ENCODE measurements at places on chromosomes 6 and 20.

DNA sequence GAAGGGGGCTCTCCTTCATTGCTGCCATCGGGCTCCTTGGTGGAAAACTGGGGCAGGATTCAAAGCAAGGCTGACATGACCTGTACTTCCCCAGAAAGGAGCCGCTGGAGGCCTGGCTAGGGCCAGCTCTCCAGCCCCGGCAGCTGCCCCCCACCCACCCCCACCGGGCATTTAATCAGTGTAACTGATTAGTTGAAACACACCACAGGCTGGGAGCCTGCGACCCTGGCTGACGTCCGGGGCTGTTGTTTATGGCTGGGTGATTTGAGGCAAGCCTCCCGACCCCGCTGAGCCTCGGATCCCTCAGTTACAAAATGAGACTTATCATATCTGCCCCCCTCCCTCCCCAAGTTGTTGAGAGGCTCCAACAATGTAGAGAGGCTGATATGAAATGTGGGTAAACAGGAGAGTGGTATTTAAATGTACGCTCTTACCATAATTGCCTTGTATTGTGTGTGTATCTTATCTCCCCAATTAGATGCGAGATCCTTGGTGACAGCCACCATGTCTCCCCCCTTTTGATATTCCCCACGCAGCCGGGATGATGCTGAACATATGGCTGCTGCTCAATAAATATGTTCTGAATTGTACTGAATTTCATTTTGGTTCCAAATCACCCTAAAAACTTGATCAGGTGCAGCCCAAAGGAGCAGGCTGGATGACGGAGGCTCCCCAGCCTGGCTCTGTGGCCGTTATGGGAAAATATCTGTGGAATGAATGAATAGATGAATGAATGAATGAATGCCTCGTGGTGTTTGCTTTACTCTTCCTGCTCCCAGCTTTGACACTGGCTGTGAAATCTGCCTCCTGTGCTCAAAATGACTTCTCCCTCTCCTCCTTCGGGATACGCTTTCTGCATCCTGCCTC lies 31.8 kb upstream of the APCDD1L start:
- DNase-seq, result no peak

DNA sequence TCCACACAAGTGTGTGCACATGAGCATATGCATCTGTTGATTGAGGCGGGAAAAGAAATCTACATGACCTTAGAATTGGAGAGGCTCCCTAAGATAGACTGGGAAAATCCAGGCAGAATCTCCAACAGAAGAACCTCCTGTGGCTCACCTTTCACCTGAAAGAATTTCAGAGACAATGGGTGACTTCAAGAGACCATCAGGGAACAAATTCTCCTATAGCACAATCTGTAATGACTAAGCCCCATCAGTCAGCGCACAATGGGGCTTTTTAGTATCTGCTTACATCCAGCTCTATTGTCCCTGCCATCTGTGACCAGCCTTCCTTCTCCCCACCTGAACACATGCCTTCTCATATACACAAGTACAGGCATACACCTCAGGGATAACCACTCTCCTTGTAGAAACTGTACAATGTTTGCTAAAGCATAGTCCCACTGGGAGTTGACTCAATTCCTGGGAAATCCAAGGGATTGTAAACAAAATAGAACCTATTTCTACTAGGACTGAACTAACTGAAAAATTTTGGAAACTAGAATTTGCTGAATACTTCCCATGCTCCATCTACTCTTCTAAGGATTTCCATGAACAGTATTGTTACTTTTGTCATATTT lies 150.8 kb upstream of the STXBP5 start:
- DNase-seq, result no peak

GRCh38 chr6:28742668-28743270 lies 181.0 kb downstream of the TRIM27 start:
- DNase-seq, result peak; percentile 78

GRCh38 chr6:143505537-143505936 lies 6.0 kb downstream of the FUCA2 start:
- DNase-seq, result no peak

GRCh38 chr6:24718449-24719124 lies 367 bp downstream of the C6orf62 start:
- no peak for DNase-seq

GRCh38 chr6:163151212-163151611 lies 263.3 kb upstream of the QKI start:
- DNase-seq, result no peak

DNA sequence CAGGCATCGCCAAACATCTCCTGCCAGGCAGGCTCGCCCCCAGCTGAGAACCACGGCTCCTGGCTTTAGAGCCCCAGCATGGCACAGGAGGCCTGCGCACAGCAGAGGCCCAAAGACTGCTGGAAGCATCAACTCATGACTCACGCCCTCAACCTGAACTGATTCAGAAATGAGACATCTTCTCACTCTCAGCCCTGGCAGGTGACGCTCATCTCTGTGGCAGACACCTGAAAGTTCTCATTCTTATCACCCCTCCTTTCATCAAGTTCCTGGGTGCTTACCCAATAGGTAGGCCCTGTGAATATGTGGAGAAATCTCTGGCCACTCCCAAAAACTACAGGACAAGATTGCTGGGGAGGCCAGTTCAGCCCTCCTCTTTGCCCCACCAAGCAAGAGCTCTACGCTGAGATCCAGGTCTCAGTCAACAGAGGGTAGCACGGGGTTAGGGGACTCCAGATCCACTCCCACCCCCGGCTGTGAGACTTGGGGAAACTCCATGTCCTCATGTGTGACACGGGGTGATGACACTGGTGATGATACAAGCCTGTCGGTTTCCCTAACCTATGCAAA lies 11.3 kb downstream of the NFATC2 start:
- DNase-seq, result peak; percentile 18
